ENCODE measurements at places on chromosomes 16 and 17. TPM values are rescaled to one million over a fixed set of nuclear protein-coding genes. Genes with fewer than 3 reads are reported as not detected.

TPSAB1 gene
- total RNA-seq, result not detected

FZD2 gene
- 50.3 TPM for total RNA-seq

EXOC3L1 gene
- not detected for total RNA-seq

FBXW10 gene
- total RNA-seq, result not detected

KRTAP1-5 gene
- not detected for total RNA-seq

ARL5C gene
- total RNA-seq, result not detected

ACBD4 gene
- total RNA-seq, result 2.9 TPM

BIRC5 gene
- total RNA-seq, result 122 TPM

KRTAP9-8 gene
- total RNA-seq, result not detected

CDH5 gene
- total RNA-seq, result not detected

TOX3 gene
- 1.0 TPM for total RNA-seq

FKBP10 gene
- 310 TPM for total RNA-seq
